CD4-positive, alpha-beta T cell treated with Interleukin-17A for 1 hour (primary cell): ENCODE measurements at places on chromosomes 6 and 20.

- DNase-seq = peak; percentile 20
Measured at GRCh38 chr6:43496370-43497128, 13.6 kb downstream of the LRRC73 start.

GRCh38 chr6:129273161-129273560 lies 390.2 kb downstream of the LAMA2 start:
- DNase-seq = no peak

GRCh38 chr20:47027042-47027441 lies 132.4 kb downstream of the EYA2 start:
- DNase-seq = no peak

GRCh38 chr6:163964789-163965188 lies 550.3 kb downstream of the QKI start:
- no peak for DNase-seq

DNA sequence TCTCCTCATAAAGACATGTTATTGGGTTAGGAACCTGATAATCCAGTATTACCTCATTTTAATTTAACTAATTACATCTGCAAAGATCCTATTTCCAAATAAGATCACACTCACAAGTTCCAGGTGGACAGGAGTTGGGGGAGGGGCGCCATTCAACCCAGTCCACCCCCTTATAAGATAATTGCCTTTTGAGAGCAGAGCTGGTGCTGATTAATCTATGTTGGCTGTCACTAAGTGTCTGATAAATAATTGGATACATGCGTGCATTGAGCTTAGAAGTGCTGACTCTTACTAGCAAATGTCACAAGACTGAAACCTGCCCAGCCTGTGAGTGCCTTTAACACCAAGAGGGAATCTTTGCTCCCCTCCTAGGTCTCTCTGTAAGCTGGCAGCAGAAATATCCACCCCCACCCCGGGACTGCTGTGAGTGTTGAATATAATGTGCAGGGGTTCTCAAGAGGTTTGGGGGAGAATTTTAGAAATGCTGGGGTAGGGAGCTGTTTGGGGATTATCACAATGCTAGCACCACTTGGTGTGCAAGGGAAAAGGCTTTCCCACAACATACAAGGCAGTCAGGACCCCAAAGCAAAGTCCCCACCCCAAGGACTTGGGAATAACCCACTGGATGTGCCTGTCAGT lies 87.5 kb downstream of the ANKRD60 start:
- DNase-seq = no peak

DNA sequence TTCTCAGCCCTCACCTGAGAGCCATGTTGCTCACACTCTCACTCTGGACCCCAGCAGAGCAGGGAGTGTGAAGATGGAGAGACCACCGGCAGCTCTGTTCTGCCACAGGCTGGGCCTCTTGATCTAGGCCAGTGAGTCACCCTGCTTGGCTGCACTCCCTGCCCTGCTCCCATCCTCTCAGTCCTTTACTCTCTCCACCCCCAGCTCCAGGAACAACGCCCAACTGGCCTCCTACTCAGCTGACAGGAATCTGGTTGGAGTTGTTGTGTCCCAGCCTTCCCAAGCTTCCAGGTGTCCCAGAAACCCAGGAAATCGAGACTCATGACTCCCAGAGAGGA lies at the start of gene PSORS1C1:
TSS of gene PSORS1C1 (plus strand) at position 260 of the 338 bp plus-strand sequence. CDS start 14,833 bp downstream, outside the sequence.
- no peak for DNase-seq

DNA sequence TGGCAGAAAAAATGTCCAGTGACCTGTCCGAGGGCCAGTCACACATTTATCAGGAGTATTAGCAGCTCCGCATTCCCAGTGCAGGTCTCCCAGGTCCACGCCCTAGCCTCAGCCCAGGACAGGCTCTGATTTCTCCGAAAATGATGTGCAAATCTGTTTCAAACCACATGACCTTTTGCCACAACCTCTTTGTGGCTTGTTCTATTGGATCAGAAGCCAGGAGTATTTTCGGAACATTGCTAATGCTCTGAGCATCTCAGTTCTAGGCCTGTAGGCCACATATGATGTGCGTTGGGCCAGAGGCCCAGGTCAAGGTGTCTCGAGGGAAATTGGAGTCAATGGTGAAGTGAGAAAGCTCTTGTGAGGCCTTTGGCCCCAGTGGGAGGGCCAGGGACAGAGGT lies 40.4 kb downstream of the SNX5 start:
- DNase-seq = no peak

- DNase-seq = no peak
Measured at GRCh38 chr6:137115658-137116057, 57.8 kb downstream of the IL22RA2 start.

DNA sequence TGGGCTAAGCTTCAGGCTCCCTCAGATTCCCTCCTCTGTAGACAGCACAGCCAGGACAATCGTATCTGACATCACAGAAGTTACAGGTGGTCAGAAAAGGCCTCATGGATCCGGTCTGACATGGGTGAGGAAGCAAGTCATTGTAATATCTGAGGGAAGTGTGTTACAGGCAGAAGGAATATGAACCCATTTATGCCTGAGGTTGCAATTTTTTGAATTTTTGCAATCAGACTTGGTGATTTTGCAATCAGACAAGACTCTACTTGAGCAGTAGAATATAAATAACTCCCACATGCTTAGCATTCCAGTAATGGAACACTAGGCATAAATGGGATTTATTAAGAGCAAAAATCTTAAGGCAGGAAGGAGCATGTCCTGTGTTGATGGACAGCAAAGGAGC lies 52.1 kb downstream of the CBLN4 start:
- no peak for DNase-seq

GRCh38 chr20:688809-689212 lies 13.2 kb upstream of the SCRT2 start:
- DNase-seq = no peak

DNA sequence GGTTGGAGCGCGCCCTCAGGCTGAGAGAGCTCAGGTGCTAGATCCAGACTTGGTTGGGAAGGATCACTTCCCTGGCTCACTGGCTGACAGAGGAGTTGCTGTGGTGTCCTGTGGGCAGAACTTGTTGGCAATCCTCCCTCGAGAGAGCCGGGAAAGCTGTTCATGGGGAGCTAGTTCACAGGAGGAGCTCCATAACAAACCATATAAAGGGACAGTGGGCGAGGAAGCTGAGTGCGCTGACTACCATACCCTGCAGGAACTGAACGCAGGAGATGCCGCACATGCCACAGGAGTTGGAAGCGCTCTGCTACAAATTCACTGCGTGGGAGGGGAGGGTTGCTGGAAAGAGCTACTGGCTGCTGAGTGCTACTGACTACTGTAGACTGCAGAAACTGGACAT lies 243.2 kb downstream of the OGFRL1 start:
- DNase-seq = no peak

DNA sequence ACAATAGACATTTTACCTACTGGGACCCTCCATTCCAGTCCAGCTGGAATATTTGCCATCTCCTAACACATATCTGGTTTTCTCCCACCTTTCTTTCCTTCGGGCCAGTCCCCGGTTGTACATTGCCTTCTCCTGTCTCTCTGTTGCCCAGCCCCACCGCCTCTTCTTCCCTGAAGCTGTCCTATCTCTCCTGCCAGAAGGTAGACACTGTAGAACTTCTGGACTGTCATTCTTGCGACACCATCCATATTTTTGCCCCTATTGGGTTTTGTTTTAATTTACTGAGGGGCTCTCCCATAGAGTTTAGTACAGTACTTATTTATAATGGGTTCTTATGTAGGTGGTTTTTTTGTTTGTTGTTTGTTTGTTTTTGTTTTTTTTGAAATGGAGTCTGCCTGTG lies 4.9 kb downstream of the PTK7 start:
- DNase-seq = no peak

- DNase-seq = no peak
Measured at GRCh38 chr6:36600564-36601146, 6.5 kb downstream of the SRSF3 start.
